ENCODE measurements at places on chromosomes 2 and 18. TPM values are rescaled to one million over a fixed set of nuclear protein-coding genes. Genes with fewer than 3 reads are reported as not detected.

The COLEC11 gene
- total RNA-seq = 0.07 TPM

The GCKR gene
- total RNA-seq = 0.07 TPM

The PLGLB2 gene
- not detected for total RNA-seq

The MC4R gene
- 0.03 TPM for total RNA-seq

The MROH2A gene
- total RNA-seq = not detected

The DOCK10 gene
- total RNA-seq = 1.1 TPM

The UGT1A1 gene
- total RNA-seq = not detected

The BMP10 gene
- total RNA-seq = not detected

The CCDC195 gene
- not detected for total RNA-seq

The C2orf78 gene
- not detected for total RNA-seq

The ST6GAL2 gene
- 13.1 TPM for total RNA-seq

The PPM1B gene
- total RNA-seq = 47.3 TPM

The AAMP gene
- 139 TPM for total RNA-seq

The ARHGEF33 gene
- total RNA-seq = not detected

The CAMKMT gene
- total RNA-seq = 17.4 TPM

The CYRIA gene
- 1.7 TPM for total RNA-seq

The GKN2 gene
- total RNA-seq = not detected

The ANTXR1 gene
- total RNA-seq = 13.2 TPM

The NDC80 gene
- 59.3 TPM for total RNA-seq

The SP140 gene
- total RNA-seq = not detected

The ACVR1C gene
- total RNA-seq = 1.0 TPM

The COL3A1 gene
- not detected for total RNA-seq

The GLS gene
- 94.0 TPM for total RNA-seq

The BZW1 gene
- total RNA-seq = 349 TPM

The SERPINB3 gene
- not detected for total RNA-seq

The MYL12B gene
- total RNA-seq = 201 TPM

The RAMP1 gene
- total RNA-seq = 0.17 TPM

Measured in H7 (cell line).